ENCODE measurements at places on chromosomes 3 and 15.

DNA sequence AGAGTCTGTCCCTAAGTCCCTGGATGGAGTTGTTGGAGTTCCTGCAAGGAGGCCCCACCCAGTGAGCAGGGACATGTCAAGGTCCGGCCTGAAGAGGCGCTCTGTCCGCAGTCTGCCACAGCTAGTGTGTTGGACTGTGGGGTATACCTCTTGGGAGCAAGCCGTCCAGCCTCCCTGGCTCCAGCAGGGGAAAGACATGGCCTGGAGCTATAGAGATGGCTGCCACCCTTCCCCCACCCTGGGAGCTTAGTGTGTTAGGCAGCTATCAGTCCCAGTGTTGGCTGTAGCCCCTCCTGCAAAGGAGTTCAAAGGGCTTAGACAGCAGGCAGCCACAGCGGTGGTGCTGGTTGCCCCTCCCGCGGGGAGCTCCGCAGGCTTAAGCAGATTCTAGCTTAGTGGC lies 20.3 kb downstream of the IMPG2 start:
- no peak for DNase-seq

- no peak for DNase-seq
Measured at GRCh38 chr3:45191424-45191823, 34.7 kb downstream of the TMEM158 start.

DNA sequence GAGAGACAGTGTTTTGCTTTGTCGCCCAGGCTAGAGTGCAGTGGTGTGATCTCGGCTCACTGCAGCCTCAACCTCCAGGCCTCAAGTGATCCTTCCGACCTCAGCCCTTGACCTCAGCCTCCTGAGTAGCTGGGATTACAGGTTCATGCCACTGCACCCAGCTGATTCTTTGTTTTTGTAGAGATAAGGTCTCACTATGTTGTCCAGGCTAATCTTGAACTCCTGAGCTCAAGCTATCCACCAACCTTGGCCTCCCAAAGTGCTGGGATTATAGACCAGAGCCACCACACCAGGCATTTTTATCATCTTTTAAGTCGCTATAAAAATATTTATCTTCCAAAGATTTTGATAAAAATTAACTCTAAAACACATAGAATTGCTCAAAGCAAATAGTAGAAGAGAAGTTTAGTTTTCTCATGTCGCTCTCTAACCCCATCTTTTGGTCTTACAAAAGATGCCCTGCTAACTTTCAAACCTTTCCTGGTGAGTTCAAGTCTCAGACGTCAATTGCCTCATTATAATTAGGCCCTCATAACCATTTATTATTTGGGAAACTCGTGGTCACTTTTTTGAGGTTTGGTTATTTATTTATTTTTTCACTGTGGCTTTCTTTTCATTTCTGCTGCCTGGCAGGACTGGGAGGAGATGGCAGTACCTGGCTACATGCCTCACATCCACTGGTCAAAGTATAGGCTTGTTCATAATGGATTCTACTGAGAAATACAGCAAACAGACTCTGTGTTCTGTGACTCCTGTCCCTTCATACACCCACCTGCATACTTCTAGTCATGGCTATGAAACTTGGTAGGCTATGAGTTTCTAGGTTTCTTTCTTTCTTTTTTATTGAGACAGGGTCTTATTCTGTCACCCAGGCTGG lies 48.3 kb upstream of the DPPA4 start:
- no peak for DNase-seq

GRCh38 chr3:21979706-21980105 lies 228.7 kb upstream of the ZNF385D start:
- DNase-seq: no peak

- DNase-seq: no peak
Measured at GRCh38 chr3:115687721-115688120, 64.4 kb downstream of the GAP43 start.

DNA sequence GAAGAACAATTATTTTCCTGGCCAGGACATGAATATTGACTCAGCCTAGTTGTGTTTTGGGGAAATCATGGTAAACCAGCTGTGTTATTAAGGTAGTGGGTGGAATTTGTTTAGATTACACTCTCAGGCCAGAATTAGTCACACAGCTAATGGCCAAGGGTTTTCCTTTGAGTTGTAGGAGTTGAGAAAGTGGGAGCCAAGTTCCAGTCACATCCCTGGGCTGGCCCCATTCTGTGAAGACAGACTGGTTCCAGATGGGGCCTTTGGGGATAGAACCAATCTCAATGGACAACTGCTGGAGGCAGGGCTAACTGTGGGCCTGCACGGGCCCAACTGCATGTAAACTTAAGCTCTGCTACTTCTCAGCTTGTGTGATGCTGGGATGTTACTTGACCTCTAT lies 1.4 kb upstream of the RASL12 start:
- DNase-seq: no peak

- DNase-seq: peak; percentile 61
Measured at GRCh38 chr3:161423911-161424522, 52.7 kb upstream of the SPTSSB start.

DNA sequence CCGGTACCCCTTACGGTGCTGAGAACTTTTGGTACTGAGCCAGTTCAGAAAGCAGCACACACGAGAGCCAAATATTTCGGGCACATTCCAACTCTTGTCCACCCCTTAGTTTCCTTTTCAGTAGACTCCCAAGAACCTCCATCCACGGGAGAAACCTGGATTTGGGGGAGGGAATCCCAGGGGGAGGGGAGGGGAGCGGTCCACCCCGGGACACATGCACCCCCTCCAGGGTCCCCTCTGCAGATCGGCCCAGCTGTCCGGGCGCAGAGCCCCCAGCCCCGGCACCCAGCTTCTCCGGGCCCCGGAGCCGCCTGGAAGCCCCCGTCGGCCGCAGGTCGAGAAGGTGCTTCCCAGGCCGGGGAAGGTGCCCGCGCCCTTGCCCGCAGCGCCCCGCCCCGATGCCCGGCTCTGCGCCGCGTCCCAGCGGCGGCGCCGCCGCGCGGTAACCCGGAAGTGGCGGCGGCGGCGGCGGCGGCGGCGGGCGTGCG lies 455 bp upstream of the ABHD17C start:
- no peak for DNase-seq

DNA sequence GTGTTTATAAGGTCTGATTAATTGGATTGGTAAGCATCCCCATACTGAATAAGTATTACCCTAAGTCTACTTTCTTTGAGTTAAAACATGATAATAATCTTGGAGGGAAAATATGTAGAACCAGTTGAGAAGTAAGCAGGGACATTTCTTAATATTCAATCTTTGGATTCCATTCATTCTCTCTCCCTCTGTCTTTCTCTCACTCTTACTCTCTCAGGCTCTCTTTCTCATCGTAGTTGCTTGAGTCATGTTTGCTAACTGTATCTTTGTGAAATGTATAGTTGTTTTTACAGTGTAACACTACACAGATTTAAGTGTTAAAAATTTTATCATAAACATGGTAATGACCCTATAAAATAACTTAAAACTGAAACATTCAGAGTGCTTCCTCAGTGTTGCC lies 163.8 kb downstream of the RSRC1 start:
- no peak for DNase-seq

DNA sequence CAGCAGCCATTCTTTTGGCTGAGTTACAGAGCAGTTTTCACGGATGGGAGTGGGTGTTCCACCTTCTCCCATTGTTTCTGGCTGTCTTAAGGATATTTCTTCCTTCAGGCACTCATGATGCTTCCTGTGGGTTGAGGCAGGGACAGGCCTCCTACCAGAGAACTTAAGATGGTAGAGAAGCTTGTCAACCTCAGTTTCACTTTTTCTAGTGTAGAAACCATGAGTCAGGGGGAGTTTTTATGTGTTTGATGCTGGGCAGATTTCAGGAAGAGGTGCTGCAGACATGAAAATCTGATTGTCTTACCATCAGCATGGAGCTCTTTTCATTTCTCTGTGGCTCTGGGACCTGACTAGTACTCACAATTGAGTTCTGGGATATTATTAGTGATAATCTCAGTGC lies 48.7 kb upstream of the VEPH1 start:
- no peak for DNase-seq

GRCh38 chr15:90618330-90619125 lies 88.8 kb downstream of the CRTC3 start:
- DNase-seq: no peak

- no peak for DNase-seq
Measured at GRCh38 chr3:11819146-11819689, 27.5 kb downstream of the TAMM41 start.

GRCh38 chr15:48695088-48695826 lies 49.7 kb upstream of the FBN1 start:
- no peak for DNase-seq

- DNase-seq: no peak
Measured at GRCh38 chr15:43361313-43361903, 9.4 kb downstream of the ZSCAN29 start.

- DNase-seq: no peak
Measured at GRCh38 chr15:79643393-79643792, 211.3 kb downstream of the MINAR1 start.

GRCh38 chr3:102265720-102266119 lies 169.1 kb upstream of the ZPLD1 start:
- no peak for DNase-seq

DNA sequence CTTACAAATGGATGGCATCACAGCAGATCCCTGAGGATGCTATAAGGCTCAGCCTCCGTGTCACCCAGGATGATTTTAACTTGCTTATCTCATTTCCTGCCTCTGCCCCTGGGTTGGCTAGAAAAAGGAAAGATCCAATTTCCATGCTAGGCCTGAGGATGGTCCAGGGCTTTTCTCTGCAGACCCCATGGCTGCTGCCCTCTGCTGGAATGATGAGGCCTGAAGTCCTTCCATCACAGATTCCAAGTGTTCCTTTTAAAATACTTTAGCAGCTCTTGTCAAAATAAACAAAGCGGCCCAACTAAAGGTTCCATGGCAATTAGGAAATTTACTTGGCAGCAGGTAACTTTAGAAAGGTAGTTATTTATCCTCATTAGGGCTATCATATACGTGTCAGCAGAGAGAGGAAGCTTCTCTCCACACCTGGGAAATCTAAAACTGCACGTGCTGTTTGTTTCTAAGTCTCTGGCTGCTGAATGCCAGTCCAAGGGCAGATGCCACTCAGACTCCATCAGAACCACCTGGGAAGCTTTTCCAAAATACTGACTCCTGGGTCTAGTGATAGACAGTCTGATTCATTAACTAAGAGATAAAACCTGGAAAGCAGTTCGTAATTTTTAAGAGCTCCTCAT lies 401.9 kb upstream of the IL12A start:
- DNase-seq: peak; percentile 74

DNA sequence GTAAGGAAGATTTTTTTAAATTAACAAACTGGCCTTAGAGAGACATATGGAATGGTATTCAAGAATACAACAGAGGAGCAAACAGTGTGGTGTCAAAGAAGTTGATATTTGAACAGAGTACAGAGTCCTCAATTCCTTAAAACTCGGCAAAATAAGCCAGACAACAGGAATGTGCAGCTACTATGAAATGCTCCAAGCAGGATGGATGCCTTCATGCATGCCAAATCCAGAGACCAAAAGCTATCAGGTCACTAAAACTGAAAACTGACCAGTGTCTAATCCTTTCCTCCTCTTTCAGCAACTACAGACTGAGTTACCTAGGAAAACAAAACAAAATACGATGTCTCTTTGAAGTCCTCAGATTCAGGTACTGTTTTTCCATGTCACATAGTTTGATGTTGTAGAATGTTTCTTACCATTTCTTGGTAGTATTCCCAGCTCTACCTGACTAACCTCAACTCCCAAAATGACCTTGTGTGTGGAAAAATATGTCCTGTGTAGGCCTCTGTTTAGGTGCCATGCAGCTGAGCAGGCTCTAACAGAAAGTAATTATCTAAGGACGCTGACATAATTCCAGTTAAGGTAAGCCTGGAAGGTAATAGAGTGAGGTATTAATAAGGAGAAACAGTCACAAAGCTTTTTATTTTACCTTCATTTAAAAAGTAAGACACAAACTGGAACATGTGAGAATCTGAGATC lies 46.9 kb downstream of the TBL1XR1 start:
- no peak for DNase-seq

GRCh38 chr3:172615296-172615695 lies 92.1 kb upstream of the TNFSF10 start:
- no peak for DNase-seq

DNA sequence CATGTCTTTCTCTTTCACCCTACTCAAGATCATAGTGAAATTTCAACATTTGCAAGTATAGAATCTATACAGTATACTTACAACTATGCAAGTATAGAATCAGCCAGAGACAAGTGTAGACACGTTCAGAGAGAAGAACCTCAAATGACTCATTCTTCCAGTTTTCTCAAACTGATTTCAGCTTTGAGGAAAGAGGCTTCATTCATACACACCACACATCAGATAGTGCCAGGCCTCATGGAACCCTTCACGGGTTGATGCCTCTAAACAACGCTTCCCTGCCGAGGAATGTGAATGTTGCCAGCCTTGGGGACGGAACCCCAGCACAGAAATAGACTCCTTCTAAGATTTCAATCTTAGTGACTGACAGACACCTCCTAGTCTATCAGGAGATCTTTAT lies 135.7 kb downstream of the FOXP1 start:
- no peak for DNase-seq

GRCh38 chr3:137582484-137582883 lies 181.6 kb upstream of the SOX14 start:
- peak; percentile 48 for DNase-seq

- no peak for DNase-seq
Measured at GRCh38 chr3:38307599-38307998, 25.5 kb downstream of the SLC22A14 start.

DNA sequence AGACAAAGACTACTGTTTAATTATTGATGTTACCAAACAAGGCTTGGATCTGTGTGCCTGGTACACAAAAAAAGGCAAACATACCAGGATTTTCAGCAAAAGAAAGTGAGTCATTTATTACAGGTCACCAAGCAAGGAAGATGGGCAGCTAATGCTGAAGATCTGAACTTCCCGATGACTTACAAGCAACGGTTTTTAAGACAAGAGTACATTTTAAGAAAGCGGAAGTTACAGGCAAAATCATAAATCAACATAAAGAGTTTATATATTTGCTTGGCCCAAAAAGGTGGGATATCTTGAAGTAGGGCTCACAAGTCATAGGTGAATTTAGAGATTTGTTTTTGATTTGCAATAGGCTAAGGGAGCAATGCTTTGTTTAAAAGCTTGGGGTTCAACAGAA lies 125.4 kb upstream of the SPATA16 start:
- DNase-seq: no peak

DNA sequence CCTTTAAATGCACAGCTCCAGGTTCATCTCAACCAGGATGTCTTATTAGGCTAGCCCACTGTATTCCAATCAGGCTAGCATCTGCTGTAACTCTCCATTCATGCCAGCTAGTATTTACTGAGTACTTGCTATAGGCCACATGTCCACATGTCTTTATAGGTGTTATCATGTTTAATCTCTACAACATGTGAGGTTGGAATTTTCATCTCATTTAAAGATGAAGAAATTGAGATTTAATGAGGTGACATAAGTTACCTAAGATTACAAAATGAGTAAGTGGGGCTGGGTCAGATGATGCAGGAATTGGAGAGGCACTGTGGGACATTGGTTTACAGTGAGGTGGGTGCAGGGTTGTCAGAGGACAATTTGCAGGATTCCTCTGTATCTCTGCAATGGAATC lies 2.9 kb downstream of the IFT122 start:
- no peak for DNase-seq

DNA sequence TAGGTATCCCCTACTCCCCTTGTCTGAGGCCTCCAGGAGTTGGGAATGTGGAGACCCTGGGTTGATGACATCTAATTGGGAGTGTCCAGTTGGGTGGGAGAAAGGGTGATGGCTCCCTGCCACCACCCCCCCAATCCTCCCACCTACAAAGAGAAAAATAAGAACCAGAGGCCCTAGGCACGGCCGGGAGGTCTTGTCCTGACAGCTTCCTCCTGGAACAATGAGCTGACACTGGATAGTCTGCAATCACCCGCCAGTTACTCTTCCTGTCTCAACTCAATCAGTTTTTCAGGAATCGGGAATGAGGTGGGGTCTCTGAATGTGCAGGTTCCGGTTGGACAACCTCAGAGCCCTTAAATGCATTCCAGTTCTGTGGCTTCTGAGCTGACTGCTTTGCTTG lies 129.9 kb upstream of the MRPS22 start:
- no peak for DNase-seq
